ENCODE measurements at places on chromosomes 16 and 17. TPM values are rescaled to one million over a fixed set of nuclear protein-coding genes. Genes with fewer than 3 reads are reported as not detected.

PRR15L gene
- total RNA-seq = not detected

TMC8 gene
- 412 TPM for total RNA-seq

ANKRD13B gene
- 12.0 TPM for total RNA-seq

CALB2 gene
- total RNA-seq = not detected

C1QL1 gene
- 0.27 TPM for total RNA-seq

RAB11FIP4 gene
- 33.1 TPM for total RNA-seq

All from T-helper 1 cell treated with Interleukin-12 subunit alpha and Interleukin-12 subunit beta and Interleukin-4 antibody, amounts not matched to agents 30 ng/mL and 1 ng/mL, for 36 hours (primary cell).